ENCODE measurements at places on chromosomes 16 and 17.
A peak's percentile ranks its signal among the peaks of the same experiment; 100 is the strongest.

GRCh38 chr17:82402865-82403264 lies 15.3 kb upstream of the HEXD start:
- no peak for DNase-seq

GRCh38 chr16:30524575-30525568 lies 1.5 kb downstream of the ZNF768 start:
- DNase-seq, result no peak

- no peak for DNase-seq
These were observed 158.5 kb upstream of the RPH3AL start for GRCh38 chr17:511001-511698.

GRCh38 chr17:977166-977565 lies 2.4 kb downstream of the NXN start:
- peak; percentile 26 for DNase-seq

DNA sequence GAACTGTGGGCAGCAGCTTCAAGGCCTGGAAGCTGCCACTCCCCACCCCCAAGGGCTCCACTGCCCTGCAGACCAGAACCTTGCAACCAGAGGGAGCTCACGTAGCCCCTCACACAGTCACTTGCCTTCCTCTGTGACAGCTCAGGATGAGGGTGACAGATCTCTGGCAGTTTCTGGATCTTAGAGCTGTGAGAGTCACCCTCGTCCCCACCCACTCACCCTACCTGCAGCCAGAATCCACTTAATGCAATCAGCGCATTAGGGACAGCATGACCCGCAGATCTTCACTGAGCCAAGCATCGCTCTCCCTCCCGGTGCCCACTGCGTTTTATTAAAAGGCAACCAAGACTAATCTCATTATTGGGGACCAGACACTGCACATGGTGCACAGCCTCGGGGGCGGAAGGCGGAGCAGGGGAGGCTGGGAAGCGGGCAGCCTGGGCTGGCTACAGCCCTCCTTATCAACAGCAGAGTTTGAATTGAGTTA lies 3.5 kb downstream of the CYB561 start:
- DNase-seq, result no peak

GRCh38 chr16:14248791-14249190 lies 177.7 kb downstream of the MRTFB start:
- no peak for DNase-seq

DNA sequence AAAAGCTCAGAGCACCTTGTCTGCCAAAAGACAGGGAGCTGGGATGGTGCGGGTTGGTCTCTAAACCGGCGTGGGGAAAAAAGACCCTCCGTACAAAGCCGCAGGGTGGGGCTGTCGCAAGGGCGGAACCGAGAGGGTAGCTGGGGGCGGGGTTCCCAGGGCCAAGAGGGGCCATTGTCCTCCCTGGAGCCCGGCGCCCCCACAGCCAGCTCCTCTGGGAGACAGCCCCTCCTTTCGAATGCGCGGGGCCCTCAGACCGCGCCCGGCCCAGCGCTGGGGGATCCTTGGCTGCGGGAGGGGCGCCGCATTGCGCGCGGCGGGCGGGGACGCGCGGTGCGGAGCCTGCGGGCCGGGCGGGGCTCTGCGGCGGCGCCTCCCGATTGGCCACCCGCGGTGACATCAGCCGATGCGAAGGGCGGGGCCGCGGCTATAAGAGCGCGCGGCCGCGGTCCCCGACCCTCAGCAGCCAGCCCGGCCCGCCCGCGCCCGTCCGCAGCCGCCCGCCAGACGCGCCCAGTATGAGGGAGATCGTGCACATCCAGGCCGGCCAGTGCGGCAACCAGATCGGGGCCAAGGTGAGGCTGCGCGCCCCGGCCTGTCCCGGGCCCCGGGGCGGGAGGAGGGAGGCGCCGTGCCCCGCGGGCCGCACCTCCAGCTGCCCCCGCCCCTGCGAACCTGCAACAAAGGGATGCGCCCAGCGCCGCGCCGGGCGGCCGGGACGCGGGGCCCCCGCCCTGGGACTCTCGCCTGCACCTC lies at the start of gene TUBB3:
TUBB3 (plus strand) TSS at position 459 of the 756 bp plus-strand sequence; CDS start at position 519, 60 bp downstream.
- peak; percentile 83 for DNase-seq

GRCh38 chr17:59366040-59366757 lies 34.7 kb downstream of the YPEL2 start:
- DNase-seq, result no peak

GRCh38 chr17:48597778-48598631 lies 4.4 kb upstream of the HOXB5 start:
- peak; percentile 65 for DNase-seq

DNA sequence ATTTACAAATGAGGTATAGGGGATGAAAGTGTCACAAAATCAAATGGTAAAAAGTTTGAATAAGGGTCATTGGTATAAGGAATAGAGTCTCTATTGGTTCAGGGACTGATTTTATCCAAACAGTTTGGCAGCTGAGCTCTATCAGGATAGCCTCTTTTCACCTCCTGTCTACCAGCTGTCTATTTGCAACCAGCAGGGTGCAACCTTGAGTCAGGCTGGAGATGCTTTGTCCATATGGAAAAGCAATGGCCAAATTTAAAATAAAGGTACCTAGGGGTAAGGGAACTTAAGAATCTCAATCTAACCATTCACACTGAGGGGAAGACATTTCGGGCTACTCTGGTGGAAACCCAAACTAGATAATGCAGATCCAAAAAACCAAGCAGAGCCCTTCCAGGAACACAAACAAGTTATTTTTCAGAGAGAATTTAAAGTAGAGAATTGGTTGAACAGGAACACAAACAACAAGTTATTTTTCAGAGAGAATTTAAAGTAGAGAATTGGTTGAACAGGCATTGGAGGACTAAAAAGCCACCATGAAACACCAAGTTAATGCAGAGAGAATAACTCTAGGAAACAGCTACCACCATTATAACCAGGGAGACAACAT lies 12.6 kb upstream of the CA10 start:
- DNase-seq, result no peak

DNA sequence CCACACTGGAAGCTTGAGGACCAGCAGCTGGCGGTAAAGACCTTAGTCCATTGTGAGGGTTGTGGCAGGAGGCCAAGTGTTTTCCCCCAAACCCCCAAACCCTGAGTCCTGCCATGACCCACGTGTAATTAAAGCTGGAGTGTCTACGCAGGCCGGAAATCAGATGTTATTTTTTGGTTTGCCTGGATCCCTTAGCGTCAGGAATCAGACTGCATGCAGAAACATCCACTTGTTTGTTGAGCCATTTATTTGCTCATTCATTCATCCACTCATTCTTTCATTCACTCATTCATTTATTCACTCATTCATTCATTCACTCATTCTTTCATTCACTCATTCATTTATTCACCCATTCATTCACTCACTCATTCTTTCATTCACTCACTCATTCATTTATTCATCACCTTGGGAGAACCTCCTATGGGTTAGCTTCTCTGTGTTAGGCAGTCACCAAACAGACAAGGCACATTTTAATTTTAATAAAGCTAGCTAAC lies 313.1 kb downstream of the MAF start:
- DNase-seq, result no peak

DNA sequence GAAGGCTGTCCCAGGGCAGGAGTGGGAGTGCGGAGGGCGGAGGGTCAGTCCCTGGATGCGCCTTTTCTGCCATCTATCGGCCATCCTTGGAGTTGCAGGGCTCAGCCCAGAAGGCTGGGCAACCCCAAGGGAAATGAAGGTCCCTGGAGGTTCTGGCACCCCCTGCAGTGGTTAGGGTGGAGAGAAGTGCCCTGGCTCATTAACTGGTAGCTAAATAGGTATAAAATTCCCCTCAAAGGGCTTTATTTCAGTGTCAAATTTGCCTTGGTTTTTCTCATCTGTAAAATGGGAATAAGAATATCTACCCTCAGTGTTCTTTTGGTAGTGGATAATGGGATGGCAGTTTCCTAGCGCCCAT lies 22.4 kb downstream of the C17orf75 start:
- DNase-seq, result peak; percentile 57
